HFF-Myc (cell line): ENCODE measurements at places on chromosomes 3 and 15.

DNA sequence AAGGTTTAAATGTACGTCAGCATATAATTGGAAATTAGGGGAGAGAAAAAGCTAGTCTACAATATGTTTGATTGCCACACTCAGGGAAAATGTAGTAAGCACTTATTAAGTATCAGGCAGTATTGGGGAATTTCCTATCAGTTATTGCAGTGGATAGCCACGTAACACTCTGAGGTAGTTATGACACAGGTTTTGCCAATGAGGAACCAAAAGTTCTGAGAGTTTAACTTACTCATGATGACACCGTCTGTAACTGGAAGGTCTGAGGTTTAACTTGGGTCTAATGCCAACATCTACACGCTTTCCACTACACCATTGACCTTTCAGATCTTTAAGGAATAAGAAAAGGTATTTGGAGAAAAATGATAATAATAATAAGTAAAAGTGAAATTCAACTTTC lies 89.5 kb downstream of the ZMAT3 start:
- no peak for DNase-seq

DNA sequence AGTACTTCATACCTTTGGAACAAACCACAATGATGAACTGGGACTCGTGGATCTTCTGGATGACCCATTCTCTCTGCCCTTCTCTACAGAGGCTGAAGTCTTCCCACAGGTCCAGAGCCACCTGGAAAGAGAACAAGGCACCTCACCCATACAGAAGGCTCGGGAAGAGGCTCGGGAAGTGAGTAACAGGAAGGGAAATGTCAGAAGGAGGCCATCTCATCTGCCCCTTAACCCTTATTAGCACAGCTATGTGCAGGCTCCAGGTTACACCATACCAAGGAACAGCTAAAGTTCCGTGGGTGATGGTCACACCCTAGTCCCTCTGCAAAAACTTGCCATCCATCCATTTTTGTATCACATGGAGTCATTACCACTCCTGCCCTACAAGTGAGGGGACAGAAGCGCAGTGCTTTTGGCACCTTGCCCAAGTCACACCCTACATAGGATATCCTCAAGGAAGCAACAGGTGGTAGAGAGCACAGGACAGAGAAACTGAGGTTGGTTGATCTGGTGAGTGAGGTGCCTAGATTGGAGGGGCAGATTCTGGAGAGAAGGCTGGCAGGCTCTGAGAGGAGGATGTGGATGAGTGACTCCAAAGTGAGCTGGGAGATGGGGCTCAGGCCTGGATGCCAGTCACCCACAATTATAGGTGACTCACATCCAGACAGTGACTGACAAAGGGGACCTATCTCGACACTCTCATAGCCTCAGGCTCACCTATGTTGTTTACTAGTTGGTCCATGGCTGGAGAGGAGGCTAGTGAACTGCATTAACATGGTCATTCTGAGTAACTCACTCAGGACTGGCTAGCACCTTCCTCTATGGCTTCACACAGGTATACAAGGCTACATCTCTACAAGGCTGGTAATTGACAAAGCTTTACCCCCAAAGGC lies 38.2 kb downstream of the SPATA12 start:
- DNase-seq, result no peak

GRCh38 chr15:71781179-71781964 lies 29.0 kb upstream of the NR2E3 start:
- DNase-seq, result no peak

DNA sequence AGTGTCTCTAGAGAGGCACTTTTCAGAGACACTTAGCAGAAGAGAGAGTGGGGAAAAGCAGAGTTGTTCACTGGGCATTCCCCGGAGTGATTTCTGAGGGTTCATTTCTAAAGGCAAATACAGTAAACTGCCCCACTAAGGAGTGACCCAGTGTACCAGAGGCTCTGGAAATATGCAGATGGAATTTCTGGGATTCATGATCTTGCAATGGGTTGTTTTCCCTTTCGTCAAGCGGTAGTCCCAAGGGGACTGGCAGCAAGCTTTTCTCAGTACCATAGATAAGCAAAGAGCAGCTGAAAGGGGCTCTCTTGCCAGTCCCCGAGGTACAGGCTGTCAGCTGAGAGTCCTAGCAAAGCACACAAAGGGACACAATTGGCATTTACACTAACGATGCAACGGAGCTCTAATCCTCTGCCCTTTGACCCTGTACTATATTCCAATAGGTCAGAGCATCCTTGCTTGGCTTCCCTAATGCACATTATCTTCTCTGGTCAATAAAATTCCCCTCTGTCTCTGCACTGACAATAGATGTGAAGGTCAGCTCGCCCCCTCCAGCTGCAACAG lies 155.6 kb downstream of the SEMA6D start:
- no peak for DNase-seq

GRCh38 chr3:36686516-36686915 lies 77.8 kb downstream of the DCLK3 start:
- no peak for DNase-seq

GRCh38 chr3:59660852-59661625 lies 611.2 kb upstream of the CFAP20DC start:
- no peak for DNase-seq

GRCh38 chr3:57691411-57692132 lies 1.3 kb downstream of the DENND6A start:
- DNase-seq, result no peak
